Liver (tissue), 10 donors: ENCODE measurements at places on chromosomes 7 and 10. TPM values are rescaled to one million over a fixed set of nuclear protein-coding genes. Genes with fewer than 3 reads are reported as not detected.

DNA sequence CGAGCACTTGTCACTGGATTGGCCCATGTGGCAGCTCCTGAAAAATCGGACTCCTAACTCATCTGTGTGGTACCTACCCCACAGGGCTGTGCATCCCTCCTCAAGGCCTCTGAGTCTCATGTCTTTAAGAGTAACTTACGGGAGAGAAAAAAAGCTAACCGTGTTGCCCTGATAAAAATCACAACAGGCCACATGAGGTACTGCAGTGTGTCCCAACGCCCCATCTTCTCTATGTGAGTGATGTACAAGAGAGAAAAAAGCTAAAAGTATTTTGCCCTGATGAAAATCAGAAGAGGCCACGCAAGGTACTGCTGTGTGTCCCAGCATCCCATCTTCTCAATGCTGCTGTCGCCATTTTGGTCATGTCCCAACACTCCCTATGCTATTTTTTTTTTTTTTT lies 41.2 kb upstream of the ADRB1 start:
- H3K36me3 ChIP-seq, result no peaks in the 10 kb centered on the region
- peaks cover 4% of the 10 kb centered on the region for H3K4me1 ChIP-seq
- H3K27ac ChIP-seq, result no peak overlapping the region
- H3K4me3 ChIP-seq, result no peak overlapping the region

PLAU gene
- total RNA-seq, result 0.67 TPM

- DNase-seq, result no peak
- no peak overlapping the region for H3K27ac ChIP-seq
- H3K36me3 ChIP-seq, result no peaks in the 10 kb centered on the region
- H3K4me3 ChIP-seq, result no peak overlapping the region
These were observed 500.1 kb upstream of the ZMIZ1 start for GRCh38 chr10:78568620-78569019.

GRCh38 chr7:152383341-152384234 lies 52.2 kb downstream of the KMT2C start:
- no peak overlapping the region for H3K4me3 ChIP-seq
- H3K36me3 ChIP-seq, result no peaks in the 10 kb centered on the region
- DNase-seq, result no peak
- no peaks in the 10 kb centered on the region for H3K27me3 ChIP-seq
- no peak overlapping the region for H3K27ac ChIP-seq
- no peaks in the 10 kb centered on the region for H3K4me1 ChIP-seq

- no peaks in the 10 kb centered on the region for H3K4me1 ChIP-seq
- no peaks in the 10 kb centered on the region for H3K27me3 ChIP-seq
- DNase-seq, result no peak
- H3K36me3 ChIP-seq, result no peaks in the 10 kb centered on the region
- no peak overlapping the region for H3K27ac ChIP-seq
These were observed 169.0 kb downstream of the MAD1L1 start for GRCh38 chr7:2063563-2064260.

- DNase-seq, result no peak
- H3K4me1 ChIP-seq, result no peaks in the 10 kb centered on the region
- H3K4me3 ChIP-seq, result no peak overlapping the region
- no peak overlapping the region for H3K27ac ChIP-seq
These were observed 128.6 kb upstream of the PTPRZ1 start for GRCh38 chr7:121744319-121744718.

DNA sequence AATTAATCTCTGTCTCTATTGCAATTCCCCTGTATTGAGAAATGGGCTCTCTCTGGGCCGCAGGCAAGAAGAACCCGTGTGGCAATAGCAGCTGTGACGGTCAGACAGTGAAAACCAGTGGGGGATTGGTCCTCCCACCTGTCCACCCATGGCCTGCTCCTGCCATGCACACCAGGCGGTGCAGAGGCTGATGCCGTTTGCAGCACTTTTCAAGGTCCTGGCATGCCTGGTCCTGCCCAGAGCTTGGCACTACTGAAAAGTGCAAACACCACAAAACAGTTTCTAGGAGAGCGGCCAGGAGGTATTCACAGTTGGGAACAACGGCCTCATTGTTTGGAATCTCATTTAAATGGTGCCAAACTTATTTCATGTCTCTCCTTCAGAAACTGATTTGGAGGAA lies 41.5 kb downstream of the PSPH start:
- H3K27me3 ChIP-seq, result no peaks in the 10 kb centered on the region
- H3K4me1 ChIP-seq, result no peaks in the 10 kb centered on the region
- H3K27ac ChIP-seq, result no peak overlapping the region
- H3K36me3 ChIP-seq, result no peaks in the 10 kb centered on the region
- DNase-seq, result no peak

DNA sequence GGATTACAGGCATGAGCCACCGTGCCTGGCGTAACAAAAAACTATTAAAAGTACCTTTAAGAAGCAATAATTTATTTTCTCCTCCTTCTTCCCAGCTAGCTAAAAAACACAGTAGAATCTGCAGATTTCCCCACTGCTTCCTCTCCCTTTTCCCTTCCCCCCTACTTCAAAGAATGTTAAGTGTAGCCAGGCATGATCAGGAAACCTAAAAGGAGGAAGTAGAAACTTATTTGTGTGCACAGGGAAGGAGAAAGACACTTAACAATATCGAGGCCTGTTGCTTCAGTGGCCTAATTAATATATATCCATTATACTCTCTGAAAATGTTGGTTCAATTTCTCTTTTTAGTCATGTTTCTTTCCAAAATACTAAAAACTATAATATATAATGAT lies 127.7 kb downstream of the NRBF2 start:
- H3K4me1 ChIP-seq, result peaks cover 62% of the 10 kb centered on the region
- no peaks in the 10 kb centered on the region for H3K36me3 ChIP-seq
- no peak overlapping the region for H3K4me3 ChIP-seq
- no peak overlapping the region for H3K27ac ChIP-seq
- no peaks in the 10 kb centered on the region for H3K27me3 ChIP-seq

DNA sequence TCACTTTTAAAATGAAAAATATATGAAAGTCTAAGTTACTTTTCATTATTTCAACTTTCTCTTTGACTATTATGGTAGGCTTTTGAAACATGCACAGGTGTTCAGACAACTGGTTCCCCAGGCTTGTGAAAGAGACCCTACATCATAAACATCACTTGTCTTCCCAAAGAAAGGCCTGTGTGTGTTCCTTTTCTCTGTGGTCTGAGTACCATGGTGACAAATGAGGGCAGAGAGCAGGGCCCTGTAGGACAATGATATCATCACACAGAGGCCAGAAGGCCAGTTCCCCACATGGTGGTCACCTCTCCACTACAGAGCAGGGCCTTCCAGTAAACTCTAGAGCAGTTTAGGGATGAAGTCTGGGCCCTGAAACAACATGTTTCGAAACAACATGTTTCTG lies 288.8 kb downstream of the USP6NL start:
- H3K27me3 ChIP-seq, result peaks cover 3% of the 10 kb centered on the region
- H3K36me3 ChIP-seq, result no peaks in the 10 kb centered on the region
- H3K4me1 ChIP-seq, result no peaks in the 10 kb centered on the region
- H3K4me3 ChIP-seq, result no peak overlapping the region
- H3K27ac ChIP-seq, result no peak overlapping the region
- DNase-seq, result no peak

DNA sequence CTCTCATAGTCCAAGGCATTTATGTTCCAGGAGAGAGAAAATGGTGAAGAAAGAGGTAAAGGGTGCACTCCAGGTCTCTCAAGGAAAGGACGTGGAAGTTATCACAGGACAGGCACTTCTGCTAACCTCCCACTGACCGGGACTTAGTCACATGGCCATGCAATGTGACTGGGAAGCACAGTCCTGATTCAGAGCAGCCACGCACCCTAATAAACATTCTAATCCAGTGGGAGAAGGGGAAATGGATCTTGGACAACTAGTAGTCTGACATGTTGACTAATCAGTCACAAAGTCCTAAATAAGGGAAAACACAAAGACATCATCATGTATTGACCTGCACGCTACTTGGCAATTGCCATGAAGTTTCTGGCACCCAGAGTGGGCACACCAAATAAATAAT lies 417.5 kb upstream of the ZMIZ1 start:
- no peak overlapping the region for H3K4me3 ChIP-seq
- no peaks in the 10 kb centered on the region for H3K27me3 ChIP-seq
- peak overlapping the region; percentile 8 for H3K27ac ChIP-seq
- DNase-seq, result no peak

IQUB gene
- total RNA-seq, result 0.25 TPM

C10orf67 gene
- total RNA-seq, result not detected

DNA sequence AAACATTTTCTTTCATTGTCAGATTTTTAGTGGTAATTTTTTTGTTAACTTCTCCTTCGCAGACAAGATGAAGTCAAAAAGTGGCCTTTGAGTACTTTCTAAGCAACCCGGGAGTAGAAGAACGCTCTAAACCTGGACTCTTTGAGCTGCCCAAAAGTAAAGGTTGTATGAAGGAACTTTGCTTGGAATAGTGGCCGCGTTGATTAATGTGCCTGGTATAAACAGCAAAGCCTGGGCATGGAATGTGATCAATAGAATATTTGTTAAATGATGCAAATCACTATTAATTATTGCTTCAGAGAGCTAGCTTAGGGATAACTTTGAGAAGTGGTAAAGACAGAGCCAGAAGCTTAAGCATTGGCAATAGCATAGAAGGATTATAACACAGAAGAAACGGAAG lies 475.1 kb upstream of the ANKRD30A start:
- H3K27ac ChIP-seq, result no peak overlapping the region
- H3K36me3 ChIP-seq, result no peaks in the 10 kb centered on the region
- no peak for DNase-seq
- H3K4me1 ChIP-seq, result no peaks in the 10 kb centered on the region

GRCh38 chr7:82050792-82051191 lies 280.9 kb upstream of the HGF start:
- no peaks in the 10 kb centered on the region for H3K4me1 ChIP-seq
- H3K27me3 ChIP-seq, result no peaks in the 10 kb centered on the region
- no peak for DNase-seq
- no peak overlapping the region for H3K27ac ChIP-seq

DNA sequence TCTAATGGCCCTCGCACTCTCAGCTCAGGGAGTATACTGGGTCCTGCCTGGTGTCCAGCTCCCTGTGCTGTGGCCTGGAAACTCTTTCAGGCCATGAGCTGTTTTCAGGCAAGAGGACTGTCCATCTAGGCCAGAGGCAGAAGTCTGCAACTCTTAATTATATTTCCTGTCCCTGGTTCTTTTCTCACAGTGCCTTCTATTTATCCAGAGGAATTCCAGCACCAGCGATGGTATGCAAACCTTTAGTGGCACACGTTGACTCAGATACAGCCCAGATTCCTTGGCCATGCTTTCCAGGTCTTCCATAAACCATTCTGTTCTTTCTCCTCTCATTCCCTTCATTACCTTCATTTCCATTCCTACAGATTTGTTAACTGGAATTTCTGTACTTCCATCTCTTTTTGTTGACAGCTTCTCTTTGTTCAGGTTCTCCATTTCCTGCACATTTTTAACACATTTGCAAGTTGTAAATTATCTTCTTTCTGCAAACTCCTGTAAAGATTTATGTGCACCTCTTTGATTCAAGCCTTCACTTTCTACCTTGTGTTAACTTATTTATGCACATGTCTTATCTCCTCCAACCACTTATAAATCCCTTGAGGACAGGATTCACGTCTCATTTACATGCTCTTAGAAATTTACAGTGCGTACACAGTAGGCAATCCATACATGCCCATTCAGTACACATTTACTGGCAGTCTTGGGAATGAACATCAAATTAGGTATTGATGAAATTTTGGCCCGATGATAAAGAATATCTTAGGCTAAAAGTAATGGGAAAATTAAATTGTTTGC lies 172.1 kb downstream of the CELF2 start:
- H3K4me3 ChIP-seq, result no peak overlapping the region
- H3K36me3 ChIP-seq, result no peaks in the 10 kb centered on the region
- no peaks in the 10 kb centered on the region for H3K4me1 ChIP-seq
- H3K27ac ChIP-seq, result no peak overlapping the region
- H3K27me3 ChIP-seq, result no peaks in the 10 kb centered on the region
- DNase-seq, result no peak

INA gene
- total RNA-seq, result not detected

DNA sequence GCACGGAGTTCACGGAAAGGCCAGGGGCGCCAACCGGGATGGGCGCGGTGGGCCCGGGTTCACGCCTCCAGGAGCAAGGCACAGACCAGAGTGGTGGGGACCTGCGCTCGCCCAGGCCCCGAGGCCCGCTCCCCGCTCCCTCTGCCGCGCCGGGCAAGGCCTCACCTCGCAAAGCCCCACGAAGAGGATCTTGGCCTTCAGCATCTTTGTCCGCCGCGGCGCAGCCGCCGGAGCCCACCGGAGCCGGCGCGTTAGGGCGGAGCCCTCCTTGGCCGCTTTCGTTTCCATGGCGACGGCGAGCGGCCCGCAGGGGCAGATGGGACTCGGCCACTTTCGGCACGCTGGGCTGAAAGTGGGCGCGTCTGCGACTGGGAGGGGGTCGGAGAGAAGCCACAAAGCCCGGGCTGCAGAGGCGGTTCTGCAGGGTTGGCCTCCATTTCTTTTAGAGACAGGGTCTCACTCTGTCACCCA lies 944.4 kb upstream of the ZNF722 start:
- H3K27ac ChIP-seq, result no peak overlapping the region
- H3K4me1 ChIP-seq, result no peaks in the 10 kb centered on the region
- no peak for DNase-seq
- no peaks in the 10 kb centered on the region for H3K27me3 ChIP-seq

DNA sequence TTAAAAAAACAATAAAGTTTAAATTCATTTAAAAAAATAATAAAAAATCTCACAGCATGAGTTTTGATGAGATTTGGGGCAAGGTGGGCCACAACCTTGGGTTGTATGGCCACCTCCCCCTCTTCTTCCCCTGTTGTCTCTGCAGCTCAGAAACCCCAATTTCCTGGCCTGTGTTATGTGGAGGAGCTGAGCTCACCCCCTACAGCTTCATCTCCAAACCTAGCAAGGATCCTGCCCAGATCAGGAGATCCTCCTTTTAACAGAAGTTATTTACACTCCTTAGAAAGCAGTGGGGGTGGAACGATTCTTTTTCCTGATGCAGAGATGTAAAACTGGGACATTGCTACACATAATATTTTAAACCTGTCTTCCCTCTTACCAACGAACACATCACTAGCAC lies 6.9 kb upstream of the SH2D4B start:
- H3K4me1 ChIP-seq, result peaks cover 4% of the 10 kb centered on the region
- no peaks in the 10 kb centered on the region for H3K36me3 ChIP-seq
- no peak overlapping the region for H3K4me3 ChIP-seq

DNA sequence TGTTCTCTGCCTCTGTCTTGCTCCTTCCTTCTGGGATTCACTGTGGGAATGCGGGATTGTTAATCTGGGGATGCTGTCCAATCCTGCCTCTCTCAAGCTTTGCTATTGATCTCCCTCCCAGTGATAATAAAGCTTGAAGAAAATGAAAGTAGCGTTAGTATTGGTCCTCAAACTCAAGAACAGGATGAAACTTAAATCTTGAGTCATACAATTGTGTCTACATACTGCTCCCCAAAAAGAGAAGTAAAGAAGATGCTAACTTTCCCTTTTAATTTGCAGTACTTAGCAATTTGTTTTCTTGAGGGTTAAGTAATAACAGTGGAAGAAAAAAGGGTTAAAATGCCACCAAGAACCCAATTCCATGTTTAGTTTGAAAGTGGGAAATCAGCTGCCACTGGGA lies 13.6 kb downstream of the CFTR start:
- DNase-seq, result no peak
- H3K27ac ChIP-seq, result no peak overlapping the region
- H3K4me3 ChIP-seq, result no peak overlapping the region
- H3K36me3 ChIP-seq, result no peaks in the 10 kb centered on the region
